ENCODE measurements at places on chromosomes 4 and X.

DNA sequence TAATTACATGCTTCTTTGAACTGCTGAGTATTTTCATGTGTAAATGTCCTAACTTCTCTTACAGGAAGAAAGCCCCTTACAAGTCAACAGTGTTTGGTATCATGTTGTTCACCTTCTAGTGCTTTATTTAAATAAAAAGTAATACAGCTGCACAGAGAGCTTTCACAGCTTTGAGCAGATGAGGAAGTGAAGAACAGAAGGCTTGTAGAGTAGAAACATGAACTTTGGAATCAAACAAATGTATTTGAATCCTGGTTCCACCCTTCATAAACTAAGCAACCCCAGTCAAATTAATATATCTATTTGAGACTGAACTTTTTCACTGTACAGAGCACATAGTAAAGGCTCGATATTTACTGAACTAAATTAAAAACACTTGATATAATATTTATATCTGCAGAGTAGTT lies 120.5 kb downstream of the CAMK2D start:
- DNase-seq = no peak

- no peak for DNase-seq
Observed at GRCh38 chr4:143882892-143883291, 22.5 kb downstream of the GYPE start.

GRCh38 chrX:72037601-72038000 lies 94.1 kb downstream of the RTL5 start:
- DNase-seq = no peak

DNA sequence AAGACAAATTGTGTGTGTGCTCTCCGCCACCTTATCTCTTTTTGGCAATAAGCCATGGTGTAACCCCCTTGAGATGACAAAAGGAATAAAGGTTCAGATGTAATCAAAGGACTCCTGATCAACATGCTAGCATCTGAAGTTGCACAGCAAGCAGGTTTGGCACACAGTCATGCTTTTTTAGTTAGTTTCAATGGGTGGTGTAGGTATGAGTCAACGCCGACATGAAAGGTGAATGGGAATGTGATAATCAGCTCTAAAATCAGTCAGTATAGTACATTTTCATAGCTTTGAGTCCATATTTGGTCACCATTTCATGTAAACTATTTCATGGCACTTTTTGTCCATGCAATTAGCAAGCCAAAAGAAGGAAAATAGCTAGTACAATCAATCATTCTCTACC lies 50.4 kb upstream of the ETNPPL start:
- no peak for DNase-seq

- no peak for DNase-seq
Observed at GRCh38 chrX:106247162-106247561, 79.1 kb downstream of the PWWP3B start.

- no peak for DNase-seq
Observed at GRCh38 chrX:43559644-43560043, 96.5 kb upstream of the MAOA start.

GRCh38 chrX:33543757-33544156 lies 332.4 kb upstream of the DMD start:
- DNase-seq = no peak

GRCh38 chrX:6768881-6769280 lies 234.0 kb upstream of the VCX3A start:
- DNase-seq = no peak

DNA sequence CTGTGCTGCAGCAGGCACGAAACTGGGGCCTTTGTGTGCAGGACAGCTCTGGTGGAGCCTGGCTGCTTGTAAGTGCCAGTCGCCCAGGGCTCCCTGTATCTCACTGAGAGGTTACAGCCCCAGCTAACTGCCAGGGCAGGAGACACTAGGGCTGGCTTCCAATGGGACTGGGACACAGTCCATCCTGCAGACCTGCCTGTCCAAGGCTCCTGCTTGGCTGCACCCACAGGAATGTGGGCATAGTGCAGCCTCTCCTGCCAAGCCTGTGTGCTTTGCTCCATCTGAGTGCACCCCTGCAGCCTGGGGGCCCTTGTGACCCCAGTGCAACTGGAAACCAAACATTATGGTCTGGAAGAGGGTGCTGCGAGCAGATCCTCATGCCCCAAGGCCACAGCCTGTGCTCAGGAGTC lies 144.0 kb downstream of the ADAM29 start:
- no peak for DNase-seq

GRCh38 chrX:7709845-7710244 lies 133.1 kb upstream of the VCX start:
- DNase-seq = no peak

DNA sequence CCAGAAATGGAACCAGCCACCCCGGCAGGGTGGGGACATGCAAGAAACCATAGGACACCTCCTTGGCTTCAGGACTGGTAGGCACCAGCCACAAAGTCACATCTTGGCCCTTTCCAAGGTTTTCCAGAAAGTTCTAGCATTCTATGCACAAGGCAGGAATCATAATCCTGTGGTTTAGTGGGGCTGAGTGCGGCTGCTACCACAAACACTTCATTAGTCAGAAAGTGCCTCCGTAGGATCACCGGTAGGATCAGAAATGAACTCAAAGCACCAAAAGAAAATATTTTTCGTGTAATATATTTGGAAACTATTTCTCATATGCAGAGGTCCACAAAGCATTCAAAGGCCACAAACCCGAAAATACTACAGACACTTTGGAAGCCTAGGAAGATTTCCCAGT lies 191.7 kb downstream of the PTTG2 start:
- DNase-seq = no peak

GRCh38 chr4:173365359-173365996 lies 5.3 kb upstream of the SAP30 start:
- no peak for DNase-seq

- DNase-seq = no peak
Observed at GRCh38 chr4:173420801-173421200, 21.9 kb upstream of the SCRG1 start.

DNA sequence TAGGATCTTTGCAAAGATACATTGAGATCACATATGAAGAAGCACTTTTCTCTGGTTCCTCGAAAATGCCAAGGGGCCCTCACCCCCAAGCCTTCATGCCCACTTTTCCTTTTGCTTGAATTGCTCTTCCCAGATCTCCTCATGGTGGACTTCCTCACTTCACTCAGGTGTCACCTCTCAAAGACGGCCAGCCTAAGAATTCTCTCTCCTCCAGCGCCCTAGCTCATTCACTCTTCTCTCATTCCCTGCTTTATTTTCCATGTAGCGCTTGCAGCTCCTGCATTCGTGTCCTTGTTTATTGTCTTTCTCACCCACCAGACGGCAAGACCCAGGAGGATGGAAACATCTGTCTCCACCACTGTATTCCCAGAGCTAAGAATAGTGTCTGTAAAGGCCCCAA lies 32.9 kb downstream of the CCKAR start:
- no peak for DNase-seq

- DNase-seq = no peak
Observed at GRCh38 chr4:8427761-8428287, 12.7 kb downstream of the ACOX3 start.

GRCh38 chr4:119744580-119744979 lies 116.0 kb upstream of the PDE5A start:
- no peak for DNase-seq

GRCh38 chrX:67750694-67751093 lies 206.9 kb downstream of the AR start:
- DNase-seq = no peak

- DNase-seq = no peak
Observed at GRCh38 chr4:2552806-2553205, 16.4 kb downstream of the FAM193A start.

- DNase-seq = no peak
Observed at GRCh38 chrX:39174772-39175417, 373.6 kb downstream of the MID1IP1 start.

GRCh38 chr4:81648576-81649275 lies 177.0 kb upstream of the RASGEF1B start:
- DNase-seq = no peak

DNA sequence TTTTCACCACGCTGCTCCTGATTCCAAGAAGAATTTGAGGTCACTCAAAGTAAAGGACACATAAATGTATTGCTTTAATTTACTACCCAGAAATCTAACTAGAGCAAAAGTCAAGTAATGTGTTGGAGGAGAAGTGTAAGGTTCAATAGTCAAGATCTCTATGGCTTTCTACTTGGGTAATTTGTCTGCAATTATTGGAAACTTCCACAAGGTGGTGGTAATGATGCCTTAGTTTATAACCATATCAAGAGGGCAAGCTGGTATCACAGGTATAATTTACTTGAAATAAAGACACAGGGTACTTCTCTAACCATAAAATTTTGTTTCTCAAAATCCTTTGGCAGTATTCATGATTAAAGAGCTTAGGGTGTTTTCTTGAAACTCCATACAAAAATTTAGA lies 10.2 kb upstream of the GRIA3 start:
- no peak for DNase-seq

DNA sequence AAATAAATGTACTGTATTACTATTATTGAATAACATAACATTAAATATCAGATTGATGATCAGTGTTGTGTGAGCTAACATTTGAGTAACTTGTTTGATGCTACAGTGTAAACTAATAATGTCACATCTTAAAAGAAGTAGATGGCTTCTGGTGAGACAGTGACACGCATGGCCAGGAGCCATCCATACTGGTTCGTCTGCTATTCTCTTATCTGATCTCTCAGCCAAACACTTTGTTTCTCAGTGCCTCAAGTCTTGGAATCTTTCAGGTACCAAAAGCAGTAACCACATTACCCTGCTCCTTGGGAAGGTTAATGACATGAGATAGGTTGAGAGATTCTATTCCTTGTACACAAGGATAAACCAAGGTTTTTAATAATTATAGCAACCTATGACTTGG lies 198.1 kb upstream of the IGFBP7 start:
- DNase-seq = no peak

DNA sequence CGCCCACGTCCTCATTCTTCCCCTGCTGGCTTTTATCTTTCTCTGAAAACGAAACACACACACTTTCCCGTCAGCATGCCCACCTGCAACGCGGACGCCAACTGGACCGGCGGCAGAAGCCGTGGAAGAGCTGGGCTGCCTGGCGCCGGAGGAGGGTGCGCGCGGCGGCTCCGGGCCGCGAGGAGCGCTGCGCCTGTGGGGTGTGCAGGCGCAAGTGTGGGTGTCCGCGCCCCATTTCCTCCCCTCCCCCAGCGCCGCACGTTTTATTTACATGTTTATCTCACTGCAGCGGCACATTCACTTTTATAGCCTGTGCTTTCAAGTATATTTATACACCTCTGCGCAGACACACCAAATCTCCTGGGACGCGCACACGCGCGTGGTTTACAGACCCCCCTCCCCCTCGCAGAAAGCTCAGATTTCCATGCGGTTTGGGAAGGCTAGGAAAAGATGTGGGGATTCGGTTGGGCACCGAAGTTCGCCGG lies 1.5 kb downstream of the PITX2 start:
- DNase-seq = no peak

DNA sequence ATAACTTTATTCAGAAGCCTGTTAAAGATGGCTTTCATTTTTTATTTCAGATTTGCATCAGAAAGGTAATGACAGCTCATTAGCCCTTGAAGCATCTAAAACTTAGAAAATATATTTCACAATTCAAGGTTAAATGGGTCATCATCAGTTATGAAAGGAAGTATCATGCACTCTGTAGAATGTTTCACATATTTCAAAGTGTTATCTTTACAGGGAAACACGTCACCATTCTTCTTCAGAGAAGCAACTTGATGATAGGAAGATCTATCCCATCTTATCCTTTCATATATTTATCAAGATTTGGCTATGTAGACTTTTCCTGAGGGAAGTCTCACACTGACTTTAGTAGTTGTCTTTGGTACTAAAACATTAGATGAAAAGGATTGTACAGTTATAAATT lies 277.8 kb downstream of the TENM3 start:
- DNase-seq = no peak

GRCh38 chr4:180675359-180675650 lies 1567.9 kb upstream of the TENM3 start:
- DNase-seq = no peak

- DNase-seq = no peak
Observed at GRCh38 chrX:150258463-150259430, 104.4 kb upstream of the MAMLD1 start.

DNA sequence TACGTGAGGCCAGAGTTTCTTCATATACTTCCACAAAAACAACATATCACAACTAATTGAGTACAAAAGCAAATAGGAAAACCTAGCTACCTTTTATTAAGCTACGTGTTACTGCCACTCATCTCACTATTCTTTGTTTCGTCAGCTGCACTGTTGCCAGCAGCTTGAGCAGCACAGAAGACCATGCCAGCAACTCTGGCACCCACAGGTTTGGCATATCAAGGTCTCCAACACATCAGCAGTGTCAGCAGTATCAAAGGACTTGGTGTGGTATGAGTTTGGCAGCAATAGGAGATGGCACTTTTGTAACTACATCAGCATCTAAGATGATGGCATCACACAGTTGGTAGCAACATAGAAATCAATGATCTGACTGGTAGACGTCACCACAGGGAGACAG lies 30.7 kb downstream of the CDKL2 start:
- DNase-seq = no peak

DNA sequence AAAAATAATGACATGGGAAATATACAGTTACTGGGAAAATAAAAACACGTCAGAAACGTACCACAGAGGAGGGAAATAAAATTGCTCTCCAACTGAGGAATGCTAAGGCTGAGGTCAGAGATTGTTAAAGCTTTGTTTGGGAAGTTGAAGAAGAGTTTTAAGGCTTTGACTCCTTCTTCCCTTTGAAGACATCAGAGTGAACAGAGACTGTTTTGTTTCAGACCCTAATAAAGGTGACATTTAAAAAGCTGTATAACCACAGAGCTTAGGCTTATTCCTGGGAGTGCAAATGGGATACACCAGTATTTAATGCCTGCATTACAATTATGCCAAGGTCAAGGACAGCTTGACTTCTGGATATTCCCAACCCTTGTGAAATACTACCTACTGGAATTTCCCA lies 102.8 kb downstream of the TRIML1 start:
- DNase-seq = no peak

GRCh38 chr4:2817701-2818350 lies 24.9 kb downstream of the SH3BP2 start:
- peak; percentile 86 for DNase-seq

- DNase-seq = no peak
Observed at GRCh38 chr4:124070688-124071484, 641.6 kb downstream of the ANKRD50 start.

DNA sequence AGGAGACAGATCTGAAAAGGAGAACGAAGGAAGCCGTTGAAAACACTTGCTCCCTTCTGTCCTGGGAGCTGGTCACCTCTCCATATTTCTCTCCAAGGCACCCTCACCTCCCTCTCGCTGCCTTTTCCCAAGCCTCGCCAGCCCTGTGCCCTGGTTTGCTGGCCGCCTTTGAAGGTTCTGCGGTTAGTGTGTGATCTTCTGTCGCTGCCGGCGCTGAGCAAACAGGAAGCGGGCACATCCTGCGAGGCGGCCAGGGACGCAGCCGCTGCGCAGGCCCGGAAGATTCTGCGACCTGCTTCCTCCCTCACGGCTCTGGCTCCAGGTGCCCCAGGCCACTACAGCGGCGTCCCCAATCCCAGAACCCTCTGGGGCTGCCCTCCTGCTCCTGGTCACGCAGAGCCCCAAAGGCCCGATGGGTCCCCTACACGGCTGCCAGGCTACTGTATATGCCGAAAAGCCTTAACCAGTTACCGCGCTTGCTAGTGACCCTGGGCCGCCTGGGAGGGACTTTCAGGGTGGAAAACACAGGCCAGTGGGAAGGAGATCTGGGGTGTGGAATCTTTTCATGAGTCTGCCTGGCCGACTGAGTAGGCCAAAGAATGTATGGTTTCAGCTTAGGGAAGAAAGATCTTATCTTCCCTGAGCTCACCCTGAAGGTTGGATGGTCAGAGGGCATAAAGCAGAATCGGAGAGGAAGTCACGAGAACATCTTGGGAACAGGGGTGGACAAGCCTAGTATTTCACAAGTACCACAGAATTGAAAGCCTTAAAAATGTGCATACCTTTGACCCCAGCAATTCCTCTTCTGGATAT lies 2.3 kb upstream of the SASH3 start:
- DNase-seq = no peak

All from cerebellum (tissue), 4 donors.